ENCODE measurements at places on chromosomes 3 and 15. TPM values are rescaled to one million over a fixed set of nuclear protein-coding genes. Genes with fewer than 3 reads are reported as not detected.
A peak's percentile ranks its signal among the peaks of the same experiment; 100 is the strongest.

GRCh38 chr3:134378818-134379217 is 4.6 kb upstream of the AMOTL2 start:
- no peak for DNase-seq

DNA sequence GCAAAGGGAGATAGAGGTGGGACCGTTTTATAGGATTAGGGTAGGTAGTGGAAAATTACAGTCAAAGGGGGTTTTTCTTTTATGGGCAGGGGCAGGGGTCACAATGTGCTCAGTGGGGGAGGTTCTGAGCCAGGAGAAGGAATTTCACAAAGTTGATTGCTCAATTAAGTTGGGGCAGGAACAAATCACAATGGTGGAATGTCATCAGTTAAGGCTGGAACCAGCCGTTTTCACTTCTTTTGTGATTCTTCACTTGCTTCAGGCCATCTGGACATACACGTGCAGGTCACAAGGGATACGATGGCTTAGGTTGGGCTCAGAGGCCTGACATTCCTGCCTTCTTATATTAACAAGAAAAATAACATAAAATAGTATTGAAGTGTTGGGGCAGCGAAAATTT is 453.8 kb downstream of the VGLL3 start:
- DNase-seq = no peak

DNA sequence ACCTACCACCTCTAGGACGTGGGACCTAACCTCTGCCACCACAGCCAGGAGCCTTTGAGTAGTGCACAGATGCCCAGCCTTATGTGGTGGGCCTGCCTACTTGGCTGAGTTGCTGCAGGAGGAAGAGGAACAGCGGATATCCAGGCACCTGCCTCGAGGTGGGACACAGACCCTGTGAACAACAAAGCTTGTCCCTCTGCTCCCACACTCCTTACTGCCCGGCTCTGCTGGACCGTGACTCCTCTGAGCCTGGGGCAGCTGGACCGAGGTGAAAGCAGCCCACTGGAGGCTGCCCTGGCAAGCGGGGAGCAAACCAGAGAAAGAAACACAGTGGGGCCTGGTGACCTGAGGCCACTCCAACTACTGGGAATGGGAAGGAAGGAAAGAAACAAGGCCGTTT is 97.8 kb downstream of the SEC22A start:
- DNase-seq = no peak

The CHRM5 gene
- 2.3 TPM for total RNA-seq

DNA sequence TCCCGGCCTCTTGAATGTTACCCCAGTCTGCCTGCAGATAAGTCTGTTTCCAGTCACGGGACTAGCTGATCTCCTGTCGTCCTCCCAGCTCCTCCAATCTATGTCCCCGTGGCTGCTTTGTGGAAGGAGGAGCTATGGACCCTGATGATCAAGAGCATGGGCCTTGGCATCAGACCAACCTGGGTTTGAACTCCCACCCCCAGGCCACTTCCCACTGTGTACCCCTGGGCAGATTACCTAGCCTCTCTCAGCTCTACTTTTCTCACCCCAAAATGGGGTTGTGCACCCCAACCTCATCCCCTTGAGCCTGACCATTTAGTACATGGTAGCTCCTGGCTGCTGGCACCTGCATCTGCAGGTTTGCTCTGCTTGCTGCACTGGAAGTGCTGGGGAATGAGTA is 55.8 kb downstream of the GASK1A start:
- DNase-seq = no peak

GRCh38 chr15:55859681-55860080 is 116.7 kb upstream of the PRTG start:
- DNase-seq = no peak

GRCh38 chr3:169391672-169392071 is 271.8 kb downstream of the MECOM start:
- no peak for DNase-seq

GRCh38 chr15:28943611-28944230 is 57.9 kb downstream of the APBA2 start:
- DNase-seq = no peak

DNA sequence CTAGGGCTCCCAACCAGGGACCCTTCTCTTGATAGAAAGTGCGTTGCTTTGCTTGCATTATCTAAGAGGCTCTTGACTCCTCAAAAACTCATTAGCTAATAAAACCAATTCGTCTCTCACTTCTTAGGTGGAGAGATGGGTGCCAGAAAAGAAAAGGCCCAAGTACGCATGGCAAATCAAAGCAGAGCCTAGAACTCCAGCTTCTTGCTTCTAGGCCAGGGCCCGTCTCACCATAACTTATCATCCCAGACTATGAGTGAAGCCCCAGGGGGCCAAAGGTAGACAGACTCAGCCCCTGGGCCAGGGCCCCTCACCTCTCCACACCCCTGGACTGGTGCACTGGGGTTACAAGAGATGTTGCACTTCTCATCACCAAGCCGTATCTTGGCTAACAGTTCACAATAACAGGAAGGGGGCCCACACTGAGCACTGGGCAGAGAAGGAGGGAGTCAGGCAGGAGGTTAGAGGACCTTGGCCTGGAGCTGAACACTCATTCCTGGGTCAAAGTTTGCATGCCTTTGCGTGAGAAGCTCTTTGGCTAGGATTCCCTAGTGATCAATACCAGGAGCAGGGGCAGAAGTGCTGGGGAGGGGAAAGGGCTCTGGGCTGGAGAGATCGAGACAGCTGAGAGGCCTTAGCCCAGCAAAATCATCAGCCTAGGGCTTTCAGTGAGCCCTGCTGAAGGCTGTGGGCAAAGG is 5.4 kb upstream of the CYP1A1 start:
- DNase-seq = no peak

DNA sequence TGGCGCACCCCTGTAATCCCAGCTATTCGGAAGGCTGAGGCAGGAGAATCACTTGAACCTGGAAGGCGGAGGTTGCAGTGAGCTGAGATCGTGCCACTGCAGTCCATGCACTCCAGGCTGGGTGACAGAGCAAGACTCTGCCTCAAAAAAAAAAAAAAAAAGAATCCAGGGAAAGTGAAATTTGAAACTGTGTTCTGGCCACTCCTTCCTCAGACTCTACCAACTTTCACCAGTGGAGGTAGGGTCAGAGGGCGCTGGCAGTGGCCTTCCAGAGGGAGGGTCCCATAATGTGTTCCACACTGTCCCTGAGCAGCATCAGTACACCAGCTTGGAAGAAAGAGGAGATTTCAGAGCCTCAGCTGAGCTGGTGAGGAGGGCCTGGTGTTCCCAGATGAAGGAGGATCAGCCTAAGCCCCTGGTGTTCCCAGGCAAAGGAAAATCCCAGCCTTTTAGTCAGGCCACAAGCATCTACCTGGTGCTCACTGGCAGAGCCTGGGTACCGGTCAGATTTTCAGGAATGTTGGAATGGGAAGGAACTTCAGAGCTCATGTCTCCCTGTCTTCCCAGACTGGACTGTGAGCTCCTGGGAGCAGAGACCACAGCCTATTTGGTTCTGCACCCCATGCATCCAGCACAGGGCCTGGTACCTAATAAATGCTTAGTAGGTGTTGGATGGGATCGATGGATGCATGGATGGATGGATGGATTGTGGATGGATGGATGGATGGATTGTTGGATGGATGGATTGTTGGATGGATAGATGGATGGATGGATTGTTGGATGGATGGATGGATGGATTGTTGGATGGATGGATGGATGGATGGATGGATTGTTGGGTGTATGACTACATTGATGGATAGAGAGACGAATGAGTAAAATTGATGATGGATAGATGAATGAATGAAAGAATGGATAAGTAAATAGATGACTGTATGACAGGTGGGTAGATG is 117.9 kb downstream of the CORO2B start:
- DNase-seq = no peak

The PP2D1 gene
- not detected for total RNA-seq

The SPATA12 gene
- total RNA-seq = not detected

GRCh38 chr3:45215466-45215865 is 10.6 kb downstream of the TMEM158 start:
- DNase-seq = no peak

GRCh38 chr3:167973046-167973445 is 122.7 kb downstream of the GOLIM4 start:
- no peak for DNase-seq

DNA sequence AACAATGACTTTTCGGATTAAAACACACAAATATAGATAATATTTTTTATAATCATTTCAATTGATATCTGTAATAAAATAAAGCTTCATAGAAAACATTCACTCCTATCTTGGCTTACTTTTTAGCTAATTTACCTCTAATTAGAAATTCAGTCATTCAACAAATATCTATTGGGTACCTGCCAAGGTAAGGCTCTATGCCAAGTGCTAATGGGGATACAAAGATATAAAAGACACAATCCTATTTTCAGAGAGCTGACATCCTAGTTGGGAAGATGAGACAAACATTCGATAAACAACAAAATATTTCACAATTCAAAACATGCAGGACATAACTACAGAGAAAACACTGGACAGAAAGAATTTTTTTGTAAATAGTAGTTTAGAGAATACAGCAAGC is 63.3 kb downstream of the ULK4 start:
- no peak for DNase-seq

- no peak for DNase-seq
These were observed 12.2 kb upstream of the VIPR1 start for GRCh38 chr3:42490243-42490642.

DNA sequence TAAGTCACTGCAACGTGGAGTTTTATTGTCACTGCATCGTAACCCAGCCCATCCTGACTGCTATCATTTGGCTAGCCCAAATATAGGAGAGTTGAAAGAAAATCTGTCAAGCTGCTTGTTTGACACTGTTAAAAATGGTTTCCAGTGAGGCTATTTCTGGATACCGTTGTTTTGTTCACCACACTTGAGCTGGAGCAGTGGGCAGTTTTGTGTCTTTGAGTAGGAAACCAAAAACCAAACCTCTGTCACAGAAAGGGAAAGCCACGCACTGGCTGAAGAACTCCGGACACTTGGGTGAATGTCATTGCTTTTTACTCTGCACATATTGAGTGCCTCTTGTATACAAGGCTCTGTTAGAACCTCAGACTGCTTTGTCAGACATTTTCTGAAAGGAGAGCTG is 446.4 kb upstream of the CFAP20DC start:
- DNase-seq = no peak

DNA sequence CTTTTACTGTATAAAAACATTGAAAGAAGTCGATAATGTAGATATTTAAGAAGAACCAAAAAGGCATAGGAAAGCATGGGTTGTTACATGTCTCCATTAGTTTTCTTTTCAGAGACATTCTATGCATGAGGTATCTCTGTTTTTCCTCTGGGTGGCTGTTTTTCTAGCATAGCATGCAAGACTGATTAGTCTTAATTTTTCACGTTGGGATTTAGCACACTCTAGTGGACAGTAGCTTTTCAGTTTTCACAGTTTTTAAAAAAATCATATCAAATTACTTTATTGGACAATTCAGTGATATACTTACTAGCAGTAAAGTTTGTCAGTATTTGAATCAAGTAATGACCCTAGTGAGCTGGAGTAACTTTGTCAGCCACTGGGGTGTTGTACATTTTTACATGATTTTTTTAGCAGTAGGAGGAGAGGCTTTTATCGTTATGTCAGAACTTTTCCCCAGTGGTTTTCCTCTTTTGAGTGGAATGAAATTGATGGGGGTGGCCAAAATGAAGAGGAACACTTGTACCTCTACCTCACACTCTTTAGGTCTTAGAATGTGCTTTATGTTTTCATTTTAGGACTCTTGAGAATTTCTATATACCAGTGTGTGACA is 57.2 kb downstream of the SEC22A start:
- peak; percentile 73 for DNase-seq

Data from spinal cord (tissue), 10 donors.